ENCODE measurements at places on chromosomes 6 and 20.

DNA sequence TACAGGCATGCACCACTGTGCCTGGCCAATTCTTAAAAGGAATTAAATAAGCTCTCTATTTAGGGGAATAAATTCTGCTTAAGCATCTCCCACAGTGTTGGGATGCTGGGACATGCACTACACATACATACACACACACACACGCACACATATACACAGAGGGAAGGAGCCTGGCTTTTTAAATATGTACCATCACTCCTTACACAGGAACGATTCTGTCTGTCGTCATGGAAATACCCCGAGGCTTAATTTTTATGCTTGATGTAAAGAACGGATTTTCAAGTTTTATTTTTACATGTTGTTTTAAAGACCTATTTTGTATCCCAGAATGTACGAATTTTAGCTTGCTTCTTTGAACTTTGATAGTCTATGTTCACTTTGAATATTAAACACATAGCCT lies 95.3 kb downstream of the CD109 start:
- no peak for DNase-seq

- DNase-seq = peak; percentile 50
Observed at GRCh38 chr6:30615958-30616810, 859 bp downstream of the PPP1R10 start.

DNA sequence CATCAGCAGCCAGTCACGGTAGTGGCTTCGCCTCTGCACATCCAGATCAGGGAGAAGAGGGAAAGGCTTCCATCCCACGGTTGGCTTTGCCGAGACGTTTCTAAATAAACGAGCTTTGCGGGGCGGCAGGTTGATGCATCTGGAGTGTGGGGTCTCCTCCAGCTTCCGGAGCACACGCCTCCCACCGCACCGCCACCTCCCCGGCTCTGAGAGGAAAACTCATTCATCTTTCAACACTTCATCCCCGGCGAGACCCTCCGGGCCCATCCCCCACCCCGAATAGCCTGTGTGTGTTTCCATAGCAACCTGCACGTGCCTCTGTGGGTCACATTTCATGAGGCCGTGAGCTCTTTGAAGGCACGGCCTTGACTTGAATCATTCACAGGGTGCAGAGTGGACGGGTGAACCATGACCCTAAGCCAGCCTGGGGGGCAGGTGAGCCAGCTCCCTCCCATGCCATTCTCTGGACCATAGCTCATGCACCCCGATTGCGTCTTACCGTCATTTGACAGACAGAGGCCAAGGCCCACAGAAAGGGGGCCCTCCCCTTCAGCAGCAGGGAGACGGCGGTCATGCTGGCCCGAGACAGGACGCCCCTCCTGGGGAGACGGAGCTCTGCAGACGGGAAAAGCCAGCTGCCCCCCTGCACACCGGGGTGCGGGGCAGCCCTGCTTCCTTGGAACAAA lies 16.2 kb upstream of the CHRNA4 start:
- DNase-seq = no peak

DNA sequence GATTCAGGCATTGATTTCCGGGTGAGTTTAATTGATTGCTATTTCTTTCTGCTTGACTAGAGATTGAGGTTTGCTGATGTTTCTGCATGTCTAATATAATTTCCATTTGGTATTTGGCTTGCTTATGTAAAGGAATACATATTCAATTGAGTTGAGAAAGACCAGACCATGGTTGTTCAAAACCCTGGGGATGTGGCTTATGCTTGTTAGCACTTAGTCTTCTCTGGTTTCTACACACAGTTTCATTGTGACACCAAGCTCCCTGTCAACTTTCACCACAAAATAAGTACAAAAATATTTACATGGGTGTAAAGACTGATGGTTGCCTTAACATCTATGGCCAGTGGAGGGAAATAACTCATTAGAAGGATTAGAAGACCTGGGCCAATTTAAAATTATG lies 209.6 kb downstream of the CDH26 start:
- no peak for DNase-seq

DNA sequence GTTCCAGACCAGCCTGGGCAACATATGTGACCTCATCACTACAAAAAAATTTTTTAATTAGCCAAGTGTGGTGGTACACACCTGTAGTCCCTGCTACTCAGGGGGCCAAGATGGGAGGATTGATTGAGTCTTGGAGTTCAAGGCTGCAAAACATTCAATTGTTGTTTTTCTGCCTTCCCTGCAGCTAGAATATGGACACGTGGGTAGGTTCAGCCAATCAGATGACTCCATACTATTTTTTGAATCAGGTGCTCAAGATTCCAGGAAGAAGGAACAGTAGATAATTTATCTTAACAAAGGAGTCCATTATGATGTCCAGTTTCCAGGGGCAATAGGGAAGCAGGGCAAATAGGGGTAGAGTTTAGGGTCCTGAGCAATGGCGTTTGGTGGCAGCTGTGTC lies 2.4 kb upstream of the DEFB119 start:
- no peak for DNase-seq

DNA sequence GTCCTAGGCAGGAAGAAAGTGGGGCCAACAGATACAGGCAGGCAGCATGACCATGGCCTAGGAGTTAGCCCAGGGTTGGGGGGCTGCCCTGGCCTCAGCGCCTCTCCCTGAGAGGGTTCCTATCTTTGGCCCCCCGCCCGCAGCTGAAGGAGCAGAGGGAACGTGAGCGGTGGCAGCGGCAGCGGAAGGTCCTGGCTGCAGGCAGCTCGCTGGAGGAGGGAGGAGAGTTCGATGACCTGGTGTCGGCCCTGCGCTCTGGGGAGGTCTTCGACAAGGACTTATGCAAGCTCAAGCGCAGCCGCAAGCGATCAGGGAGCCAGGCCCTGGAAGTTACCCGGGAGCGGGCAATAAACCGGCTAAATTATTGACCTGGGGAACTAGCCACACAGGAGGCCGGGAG lies 32.6 kb downstream of the MOCS1 start:
- no peak for DNase-seq

- no peak for DNase-seq
Observed at GRCh38 chr6:116386581-116387299, 16.0 kb downstream of the DSE start.

DNA sequence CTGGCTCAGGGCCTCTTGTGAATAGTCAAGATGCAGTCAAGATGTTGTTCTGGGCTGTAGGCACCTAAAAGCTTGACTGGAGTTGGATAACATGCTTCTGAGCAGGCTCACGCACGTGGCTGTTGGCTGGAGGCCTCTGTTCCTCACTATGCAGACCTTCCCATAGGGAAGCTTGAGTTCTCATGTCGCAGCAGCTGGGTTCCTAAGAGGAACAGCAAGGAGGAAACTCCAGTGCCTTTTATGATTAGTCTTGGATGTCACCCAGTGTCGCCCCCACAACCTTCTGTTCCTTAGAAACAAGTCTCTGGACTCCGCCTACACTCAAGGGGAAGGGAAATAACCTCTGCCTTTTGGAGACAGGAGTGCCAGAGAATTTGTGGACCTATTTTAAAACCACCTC lies 210.7 kb downstream of the BCAS1 start:
- no peak for DNase-seq

- DNase-seq = peak; percentile 18
Observed at GRCh38 chr6:112180095-112180820, 74.1 kb downstream of the LAMA4 start.

GRCh38 chr6:56087421-56087820 lies 160.0 kb downstream of the COL21A1 start:
- no peak for DNase-seq

DNA sequence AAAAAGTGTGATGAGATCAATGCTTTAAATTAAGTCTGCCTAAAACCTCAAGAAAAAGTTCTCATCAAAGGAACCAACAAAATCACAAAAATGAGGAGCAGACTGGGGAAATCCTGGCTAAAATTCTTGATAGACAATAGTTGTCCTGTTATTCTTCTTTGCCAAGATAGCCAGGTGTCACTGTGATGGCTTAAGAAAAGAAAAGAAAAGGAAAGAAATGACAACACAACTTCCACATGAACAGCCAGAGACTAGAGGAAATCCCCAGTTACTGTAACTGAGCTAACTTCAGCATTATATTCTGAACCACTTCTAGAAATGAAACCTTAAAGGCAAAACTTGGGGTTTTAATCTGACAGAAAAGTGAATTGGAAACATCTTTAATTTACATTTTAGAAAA lies 129.6 kb downstream of the CD24 start:
- no peak for DNase-seq

DNA sequence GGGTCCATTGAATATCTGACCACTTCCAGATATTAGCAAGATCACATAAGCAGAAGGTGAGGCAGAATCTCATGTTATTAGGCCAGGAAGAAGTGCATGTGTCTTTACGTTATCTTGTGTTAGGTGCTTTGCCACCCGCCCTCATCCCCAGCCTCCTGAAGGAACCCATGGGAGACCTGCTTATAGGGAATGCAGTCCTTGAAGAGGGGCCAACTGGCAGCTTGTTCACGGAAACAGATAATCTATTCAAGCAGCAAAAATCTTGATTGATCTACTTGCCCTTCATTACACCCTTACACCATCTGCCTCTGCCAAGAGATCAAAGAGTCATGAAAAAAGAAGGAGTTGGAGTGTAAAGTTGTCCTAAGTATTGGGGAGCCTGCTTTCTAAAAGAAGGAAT lies 576.4 kb downstream of the HTR1B start:
- DNase-seq = no peak

- no peak for DNase-seq
Observed at GRCh38 chr20:5085380-5085779, 34.4 kb downstream of the PCNA start.

DNA sequence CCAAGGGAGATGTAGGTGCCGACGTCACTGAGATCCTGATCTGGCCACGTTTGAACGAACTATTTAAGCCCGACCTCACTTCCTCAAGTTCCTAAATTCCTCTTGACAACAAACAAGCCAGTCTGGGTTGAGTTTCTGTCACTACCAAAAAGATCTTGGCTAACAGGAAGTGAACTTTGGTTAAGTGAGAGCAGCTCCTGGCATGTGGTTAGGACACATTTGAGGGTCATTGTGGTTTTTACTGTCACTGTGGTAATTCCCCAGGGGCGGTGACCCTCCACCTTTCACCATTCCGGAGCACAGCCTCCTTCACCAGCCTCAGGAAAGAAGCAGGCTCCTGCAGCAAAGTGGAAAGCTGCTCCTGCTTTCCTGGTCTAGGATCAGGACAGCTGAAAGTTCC lies 43.1 kb upstream of the ZNF831 start:
- DNase-seq = no peak

- no peak for DNase-seq
Observed at GRCh38 chr6:129957941-129958898, 60.2 kb upstream of the L3MBTL3 start.

GRCh38 chr6:142395768-142396231 lies 94.0 kb downstream of the ADGRG6 start:
- DNase-seq = no peak

DNA sequence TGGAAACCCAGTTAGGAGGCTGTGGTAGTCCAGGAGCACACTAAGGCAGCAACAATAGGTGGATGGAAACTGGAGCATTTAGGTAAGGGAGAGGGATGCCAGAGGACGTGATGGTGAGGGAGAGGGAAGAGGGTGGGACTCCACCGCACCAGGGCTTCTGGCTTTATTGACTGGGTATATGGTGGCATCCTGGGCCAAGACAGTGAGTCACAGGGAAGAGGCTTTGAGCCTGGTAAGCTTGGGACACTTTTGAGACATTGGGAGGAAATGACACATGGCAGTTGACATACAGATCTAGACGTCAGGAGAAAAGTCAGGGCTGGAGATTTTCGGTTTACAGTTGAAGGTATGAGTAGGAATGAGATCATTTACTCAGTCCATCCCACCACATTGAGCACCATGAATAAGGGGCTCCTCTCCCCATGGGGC lies 14.9 kb downstream of the NT5E start:
- DNase-seq = no peak

- no peak for DNase-seq
Observed at GRCh38 chr6:14009431-14009830, 84.7 kb downstream of the RNF182 start.

- no peak for DNase-seq
Observed at GRCh38 chr6:136250686-136251008, 536 bp upstream of the MTFR2 start.

GRCh38 chr6:31528307-31528777 lies 420 bp upstream of the MCCD1 start:
- DNase-seq = no peak

DNA sequence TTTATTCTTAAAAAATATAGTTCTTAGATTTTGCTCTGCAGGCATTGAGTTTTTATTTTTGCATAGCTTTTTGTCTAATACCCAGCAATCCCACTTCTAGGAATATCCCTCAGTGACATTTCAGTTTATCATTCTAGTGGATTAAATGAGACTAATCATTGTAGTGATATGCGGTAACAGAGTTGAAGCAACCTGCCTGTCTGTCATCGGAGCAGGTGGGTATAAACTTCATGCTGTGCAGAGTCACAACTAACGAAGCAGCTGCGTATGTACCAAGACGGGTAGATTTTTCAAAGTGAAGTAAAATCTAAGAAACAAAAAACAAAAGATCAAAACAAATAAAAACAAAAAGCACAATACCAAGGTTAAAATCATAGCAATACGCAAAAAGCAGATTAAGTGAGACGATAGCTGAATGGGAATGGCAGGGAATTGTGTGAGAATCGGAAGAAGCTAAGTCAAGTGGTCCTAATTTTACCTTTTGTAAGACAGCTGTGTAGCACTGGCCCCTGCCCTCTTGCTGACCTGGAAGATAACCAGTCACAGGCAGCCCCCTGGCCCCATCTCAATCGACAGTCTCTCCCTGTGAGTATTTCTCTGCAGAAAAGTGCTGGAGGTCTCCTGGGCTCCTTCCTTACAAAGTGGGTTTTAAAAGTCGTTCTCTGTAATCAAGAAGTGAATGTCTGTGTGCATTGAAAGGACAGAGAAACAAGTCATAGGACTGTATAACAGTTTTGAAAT lies 169.2 kb downstream of the OR2B2 start:
- DNase-seq = no peak

- no peak for DNase-seq
Observed at GRCh38 chr20:15494851-15495250, 1078.4 kb downstream of the KIF16B start.

DNA sequence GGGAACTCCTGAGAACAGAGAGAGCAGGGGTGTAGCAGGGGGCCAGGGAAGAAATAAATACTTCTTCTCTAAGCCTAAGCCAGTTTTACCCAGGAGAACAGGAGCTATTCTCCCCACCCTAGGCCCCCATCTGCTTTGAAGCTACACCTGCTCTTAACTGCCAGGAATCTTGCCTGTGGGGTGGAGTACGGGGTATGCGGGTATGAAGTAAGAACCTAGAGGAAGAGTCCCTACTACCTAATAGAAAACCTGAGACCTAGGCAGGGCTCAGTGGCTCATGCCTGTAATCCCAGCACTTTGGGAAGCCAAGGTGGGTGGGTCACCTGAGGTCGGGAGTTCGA lies 1.5 kb downstream of the SLC29A1 start:
- no peak for DNase-seq

Data from NCI-H510A (cell line).